Caco-2 (cell line): ENCODE measurements at places on chromosomes 5 and 9. TPM values are rescaled to one million over a fixed set of nuclear protein-coding genes. Genes with fewer than 3 reads are reported as not detected.

- DNase-seq: no peak
These were observed 183.7 kb downstream of the HCN1 start for GRCh38 chr5:45512521-45512920.

DNA sequence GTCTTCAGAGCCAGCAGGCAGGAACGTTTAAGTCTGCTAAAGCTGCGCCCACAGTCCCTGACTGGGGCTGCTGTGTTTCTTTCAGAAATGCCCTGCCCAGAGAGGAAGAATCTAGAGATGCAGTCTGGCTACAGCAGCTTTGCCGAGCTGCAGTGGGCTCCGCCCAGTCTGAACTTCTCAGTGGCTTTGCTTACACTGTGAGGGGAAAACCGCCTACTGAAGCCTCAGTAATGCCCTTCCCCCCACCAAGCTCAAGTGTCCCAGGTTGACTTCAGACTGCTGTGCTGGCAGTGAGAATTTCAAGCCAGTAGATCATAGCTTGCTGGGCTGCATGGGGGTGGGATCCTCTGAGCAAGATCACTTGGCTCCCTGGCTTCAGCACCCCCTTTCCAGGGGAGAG lies 78.4 kb downstream of the SREK1 start:
- DNase-seq: no peak

GRCh38 chr5:10227379-10227778 lies 22.3 kb downstream of the ATPSCKMT start:
- DNase-seq: no peak

DNA sequence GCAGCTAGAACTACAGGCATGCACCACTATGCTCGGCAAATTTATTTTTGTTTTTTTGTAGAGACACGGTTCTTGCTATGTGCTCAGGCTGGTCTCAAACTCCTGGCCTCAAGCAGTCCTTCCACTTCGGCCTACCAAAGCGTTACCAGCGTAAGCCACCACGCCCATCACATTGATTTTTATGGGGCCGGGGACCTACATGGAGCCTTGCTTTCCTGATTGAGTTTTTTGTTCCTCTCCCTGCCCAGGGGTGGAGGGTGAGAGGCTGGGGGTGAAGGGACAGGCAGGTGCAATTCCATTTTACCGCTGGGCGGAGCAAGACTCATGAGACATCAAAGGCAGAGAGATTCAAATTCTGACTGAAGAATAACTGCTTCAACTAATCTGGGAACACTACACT lies 1.9 kb downstream of the ALDH1B1 start:
- DNase-seq: no peak

DNA sequence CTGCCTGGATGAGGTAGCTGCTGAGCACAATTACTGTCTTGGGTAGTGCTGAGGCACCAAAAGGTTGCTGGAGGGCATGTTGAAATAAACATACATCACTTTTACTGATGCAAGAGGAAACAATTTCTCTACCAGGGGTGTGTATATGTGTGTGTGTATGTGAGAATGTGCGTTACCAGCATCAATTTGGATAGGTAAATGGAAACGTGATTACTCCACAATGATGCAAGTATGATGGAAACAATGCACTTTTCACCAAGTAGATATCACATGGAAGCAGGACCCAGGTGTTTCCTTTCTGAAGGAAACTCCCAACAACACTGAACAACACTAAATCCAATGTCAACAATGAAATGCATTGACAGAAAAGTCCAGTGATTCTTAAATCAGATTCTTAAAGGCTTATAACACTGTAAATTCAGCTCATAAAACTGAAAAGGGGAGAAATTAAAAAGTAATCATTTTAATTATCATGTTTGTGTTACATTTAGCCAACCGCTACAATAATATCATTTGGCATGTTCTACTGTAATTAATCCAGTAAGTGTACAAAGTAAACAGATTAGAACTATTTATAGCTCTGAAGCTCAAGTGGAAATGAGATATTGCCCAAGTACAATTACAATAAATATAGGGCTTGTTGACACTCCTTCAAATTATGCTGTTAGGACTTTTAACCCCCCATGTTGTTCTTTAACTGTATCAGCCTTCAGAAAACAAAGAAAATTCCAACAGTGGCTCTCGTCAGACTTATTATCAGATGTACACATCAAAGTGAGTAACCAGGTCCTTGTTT lies 25.3 kb downstream of the YIPF5 start:
- no peak for DNase-seq

- no peak for DNase-seq
These were observed 316.7 kb upstream of the TLE4 start for GRCh38 chr9:79254900-79255650.

DNA sequence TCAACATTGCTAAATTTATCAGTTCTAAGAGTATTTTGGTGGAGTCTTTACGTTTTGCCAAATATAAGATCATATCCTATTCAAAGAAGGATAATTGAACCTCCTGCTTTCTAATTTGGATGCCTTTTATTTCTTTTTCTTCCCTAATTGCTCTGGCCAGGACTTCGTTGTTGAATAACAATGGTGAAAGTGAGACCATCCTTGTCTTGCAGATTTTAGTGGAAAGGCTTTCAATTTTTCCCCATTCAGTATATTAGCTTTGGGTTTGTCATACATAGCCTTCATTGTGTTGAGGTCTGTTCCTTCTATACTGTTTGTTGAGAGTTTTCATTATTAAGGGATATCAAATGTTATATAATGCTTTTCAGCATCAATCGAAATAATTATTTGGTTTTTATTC lies 1974.2 kb upstream of the ACO1 start:
- DNase-seq: no peak

DNA sequence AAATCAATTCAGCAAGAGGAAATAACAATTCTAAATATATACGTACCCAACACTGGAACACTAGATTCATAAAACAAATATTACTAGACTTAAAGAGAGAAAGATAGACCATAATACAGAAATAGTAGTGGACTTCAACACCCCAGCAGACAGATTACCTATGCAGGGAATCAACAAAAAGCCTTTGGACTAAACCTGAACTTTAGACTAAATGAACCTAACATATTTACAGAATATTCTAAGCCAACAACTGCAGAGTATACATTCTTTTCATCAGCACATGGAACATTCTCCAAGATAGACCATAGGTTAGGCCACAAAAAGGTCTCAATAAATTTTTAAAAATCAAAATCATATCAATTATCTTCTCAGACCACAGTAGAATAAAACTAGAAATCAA lies 32.9 kb upstream of the BARX1 start:
- DNase-seq: no peak

GRCh38 chr5:25006734-25007133 lies 362.0 kb upstream of the CDH10 start:
- DNase-seq: no peak

- DNase-seq: no peak
These were observed 615.9 kb downstream of the CHSY3 start for GRCh38 chr5:130520211-130520610.

DNA sequence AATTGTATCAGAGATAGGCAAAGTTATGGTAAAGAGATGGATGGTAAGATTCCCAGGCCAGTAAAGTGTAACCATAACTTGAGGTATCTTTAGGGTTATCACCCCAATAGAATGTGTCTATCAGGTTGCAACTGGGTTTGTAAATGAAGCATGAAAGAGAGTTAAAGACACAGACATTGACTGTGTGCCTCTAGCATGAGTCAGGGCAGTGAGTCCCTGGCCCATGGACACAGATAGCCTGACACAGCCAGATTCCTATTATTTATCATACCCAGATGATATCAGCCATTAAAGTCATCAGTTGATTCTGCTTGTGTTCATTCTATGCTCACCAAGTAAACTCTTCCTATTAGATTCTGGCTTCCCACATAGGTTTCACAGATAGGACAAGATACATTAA lies 33.5 kb upstream of the SNAPC3 start:
- DNase-seq: no peak

DNA sequence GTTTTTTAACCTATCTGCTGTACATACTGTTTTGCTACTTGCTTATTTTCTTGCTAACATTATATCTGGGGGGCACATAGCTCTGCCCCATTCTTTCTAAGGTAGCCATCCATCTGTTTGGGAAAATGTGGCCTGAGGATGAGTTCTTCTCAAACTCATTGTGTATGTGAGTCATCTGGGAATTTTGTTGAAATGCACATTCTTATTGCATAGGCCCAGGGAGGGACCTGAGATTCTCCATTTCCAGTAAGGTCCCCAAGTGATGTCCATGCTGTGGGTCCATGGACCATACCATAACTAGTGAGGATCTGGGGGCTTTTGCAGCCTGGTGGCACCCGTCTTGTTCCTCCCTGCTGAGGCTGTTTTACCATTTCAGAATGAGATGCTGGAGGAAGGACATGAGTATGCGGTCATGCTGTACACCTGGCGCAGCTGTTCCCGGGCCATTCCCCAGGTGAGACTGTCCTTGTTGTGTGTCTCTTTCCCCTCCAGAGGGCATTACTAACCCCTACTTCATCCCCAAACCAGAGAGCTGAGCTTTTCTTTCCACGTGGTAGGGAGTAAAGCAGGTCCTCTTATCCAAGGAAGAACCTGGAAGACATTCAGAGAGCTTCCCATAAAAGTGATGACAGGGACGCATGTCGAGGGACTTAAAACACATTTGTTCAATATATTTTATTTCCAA lies 28.6 kb downstream of the CYFIP2 start:
- DNase-seq: peak; percentile 28

GRCh38 chr5:173717959-173718358 lies 101.5 kb upstream of the BOD1 start:
- DNase-seq: no peak

DNA sequence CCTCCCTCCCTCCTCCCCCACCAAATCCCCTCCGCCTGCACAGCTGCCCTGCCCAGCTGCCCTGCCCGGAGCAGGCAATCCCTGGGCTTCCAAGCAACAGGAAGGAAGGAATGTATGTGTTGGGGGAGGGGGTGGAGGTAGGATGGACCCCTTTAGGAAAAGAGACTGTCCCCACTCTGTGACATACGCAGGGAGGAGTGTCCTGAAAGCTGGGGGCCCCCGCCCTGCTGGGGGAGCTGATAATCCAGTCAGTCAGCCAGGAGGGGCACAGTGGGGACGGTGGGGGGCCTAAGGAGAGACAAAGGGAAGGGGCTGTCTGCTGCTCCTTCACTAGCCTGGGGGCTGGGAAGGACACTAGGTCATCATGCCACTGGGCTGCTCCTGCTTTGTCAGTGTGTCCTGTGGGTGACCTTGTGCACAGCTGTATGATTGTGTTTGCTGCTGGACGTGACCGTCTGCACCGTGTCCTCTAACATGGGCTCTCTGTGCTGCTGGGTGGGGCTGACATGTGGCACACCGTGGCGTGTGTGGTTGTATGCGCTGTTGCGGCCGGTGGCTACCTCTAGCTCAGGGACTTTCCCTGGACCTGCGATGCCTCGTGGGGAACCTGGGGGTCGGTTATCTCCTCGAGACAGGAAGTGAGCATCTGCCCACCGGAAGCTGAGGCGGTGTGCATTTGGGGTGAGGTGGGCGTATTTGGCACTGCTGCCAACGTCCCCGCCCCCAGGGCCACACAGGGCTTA lies 3.0 kb downstream of the N4BP3 start:
- no peak for DNase-seq

- DNase-seq: no peak
These were observed 427.8 kb downstream of the BNC2 start for GRCh38 chr9:16442622-16443021.

DNA sequence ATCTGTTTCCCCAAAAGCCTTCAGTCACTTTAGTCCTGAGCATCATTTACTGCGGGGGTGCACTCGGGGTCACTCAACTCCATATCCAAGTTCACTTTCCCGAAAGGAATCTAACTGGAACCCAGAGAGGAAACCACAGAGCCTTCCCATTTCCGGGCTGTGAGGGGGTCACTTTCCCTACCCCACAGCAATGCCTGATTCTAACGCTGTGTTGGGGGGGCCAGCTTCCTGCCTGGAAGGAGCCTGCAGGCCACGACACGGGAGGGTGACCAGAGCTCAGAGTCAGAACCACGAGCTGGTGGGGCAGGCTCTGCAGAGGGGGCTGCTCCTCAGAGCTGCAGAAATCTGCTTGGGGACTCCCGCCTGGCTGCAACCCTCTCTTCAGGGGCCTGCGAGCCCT lies 20.3 kb downstream of the BRD9 start:
- DNase-seq: no peak

GRCh38 chr5:10501554-10502075 lies 59.9 kb downstream of the ROPN1L start:
- no peak for DNase-seq

The IL4 gene
- total RNA-seq: not detected in 2 replicates

The PTAR1 gene
- total RNA-seq: 16.5 and 17.4 TPM in 2 replicates

The MEGF10 gene
- not detected in 2 replicates for total RNA-seq

The EGR1 gene
- total RNA-seq: 83.7 and 84.0 TPM in 2 replicates

The MAP1B gene
- total RNA-seq: 0.66 and 0.77 TPM in 2 replicates

The CCDC192 gene
- not detected in 2 replicates for total RNA-seq

The RETREG1 gene
- 14.1 and 15.1 TPM in 2 replicates for total RNA-seq

The DPH7 gene
- 51.9 and 58.4 TPM in 2 replicates for total RNA-seq
